ENCODE measurements at places on chromosomes 13 and 19.

- peak; percentile 3 for DNase-seq
These were observed 581 bp downstream of the CALR start for GRCh38 chr19:12938779-12939601.

- DNase-seq = no peak
These were observed 25.9 kb downstream of the RCN3 start for GRCh38 chr19:49553451-49554271.

- no peak for DNase-seq
These were observed 1118.5 kb downstream of the PCDH9 start for GRCh38 chr13:66111628-66112027.

GRCh38 chr13:33497146-33497845 lies 211.7 kb upstream of the STARD13 start:
- no peak for DNase-seq

- no peak for DNase-seq
These were observed 460 bp downstream of the KMT5C start for GRCh38 chr19:55339889-55340783.

DNA sequence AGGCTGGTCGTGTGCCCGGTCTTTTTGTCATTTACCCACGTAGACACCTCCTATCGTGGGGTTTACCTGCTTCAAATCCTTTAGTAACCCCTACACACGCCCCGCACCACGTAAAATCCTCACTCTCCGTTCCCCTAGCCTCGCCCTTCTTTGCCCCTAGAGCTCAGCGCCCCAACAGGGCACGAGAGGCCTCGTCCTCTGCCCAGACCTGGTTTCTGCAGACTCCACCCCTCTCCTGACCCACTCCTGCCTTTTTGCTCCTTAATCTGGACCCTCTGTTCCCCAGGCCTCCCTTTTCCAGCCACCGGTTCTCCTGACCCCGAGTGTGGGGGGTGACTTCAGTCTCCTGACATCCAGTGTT lies 412 bp downstream of the ZNF528 start:
- no peak for DNase-seq

DNA sequence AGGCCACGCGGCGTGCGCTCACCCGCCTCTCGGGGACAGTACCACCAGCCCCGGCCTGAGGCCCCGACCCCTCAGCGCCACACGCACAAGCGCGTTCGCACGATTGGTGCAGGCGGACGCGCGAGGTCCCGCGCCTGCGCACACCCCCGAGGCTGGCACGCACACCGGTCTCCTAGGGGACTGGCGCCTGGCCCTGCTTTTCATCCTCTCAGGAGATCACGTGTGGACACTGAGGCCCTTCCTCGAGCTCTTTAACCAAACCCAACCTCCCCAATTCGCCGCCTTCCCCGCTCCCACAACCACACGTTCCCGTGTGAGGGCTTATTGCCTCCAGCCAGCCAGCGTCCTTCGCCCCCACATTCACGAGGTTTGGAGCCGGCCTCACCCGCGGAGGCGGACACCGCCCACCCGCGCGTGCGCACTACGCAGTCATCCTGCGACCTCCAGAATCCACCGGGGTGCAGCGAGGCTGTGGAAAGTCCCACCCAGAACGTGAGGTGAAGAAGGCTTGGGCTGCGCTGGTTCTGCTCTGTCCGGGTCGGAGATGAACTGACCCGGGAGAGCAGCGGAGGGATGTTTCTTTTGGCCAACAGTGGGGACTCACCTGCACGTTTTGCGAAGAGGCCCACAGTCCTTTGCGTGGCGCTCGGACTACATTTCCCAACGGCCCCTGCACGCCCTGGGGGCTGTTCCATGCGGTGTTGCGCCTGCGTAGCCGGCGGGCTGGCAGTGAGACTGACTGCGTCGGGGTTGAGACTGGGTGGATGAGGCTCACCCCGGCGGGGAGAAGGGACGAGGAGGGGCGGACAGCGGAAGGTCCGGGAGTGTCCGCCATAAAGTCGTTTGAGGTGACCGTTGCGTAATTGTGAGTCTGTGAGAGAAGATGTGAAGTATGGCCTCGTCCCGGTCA lies 539 bp upstream of the ZNF667 start:
- peak; percentile 58 for DNase-seq

- DNase-seq = no peak
These were observed 52.4 kb downstream of the RBM26 start for GRCh38 chr13:79353693-79354092.

GRCh38 chr13:52669677-52670076 lies 17.0 kb downstream of the SUGT1 start:
- DNase-seq = no peak

DNA sequence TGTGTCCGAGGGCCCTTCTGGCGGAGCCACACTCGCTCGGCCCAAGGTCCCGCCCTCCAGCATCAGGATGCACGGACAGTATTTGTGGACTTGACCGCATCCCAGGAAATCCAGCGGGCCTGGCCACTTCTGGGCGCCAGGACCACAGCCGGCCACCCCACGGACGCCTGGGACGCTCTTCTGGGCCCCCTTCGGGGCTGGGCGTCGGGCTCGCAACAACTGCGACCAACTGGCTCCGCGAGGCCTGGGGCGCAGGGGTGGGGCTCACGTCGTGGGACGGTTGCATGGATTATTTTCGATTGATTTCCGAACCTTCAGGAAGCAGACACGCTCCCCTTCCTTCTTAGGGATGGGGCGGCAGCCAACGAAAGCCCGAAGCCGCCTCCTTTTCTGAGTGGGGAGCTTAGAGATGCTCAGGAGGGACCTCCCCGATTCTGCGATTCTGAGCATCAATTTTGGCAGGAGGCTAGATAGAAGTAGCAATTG lies 521 bp upstream of the NUP58 start:
- DNase-seq = peak; percentile 20

GRCh38 chr19:54638683-54639082 lies 8.4 kb downstream of the LILRB1 start:
- no peak for DNase-seq

- DNase-seq = no peak
These were observed 6.5 kb upstream of the OPA3 start for GRCh38 chr19:45591004-45591637.

DNA sequence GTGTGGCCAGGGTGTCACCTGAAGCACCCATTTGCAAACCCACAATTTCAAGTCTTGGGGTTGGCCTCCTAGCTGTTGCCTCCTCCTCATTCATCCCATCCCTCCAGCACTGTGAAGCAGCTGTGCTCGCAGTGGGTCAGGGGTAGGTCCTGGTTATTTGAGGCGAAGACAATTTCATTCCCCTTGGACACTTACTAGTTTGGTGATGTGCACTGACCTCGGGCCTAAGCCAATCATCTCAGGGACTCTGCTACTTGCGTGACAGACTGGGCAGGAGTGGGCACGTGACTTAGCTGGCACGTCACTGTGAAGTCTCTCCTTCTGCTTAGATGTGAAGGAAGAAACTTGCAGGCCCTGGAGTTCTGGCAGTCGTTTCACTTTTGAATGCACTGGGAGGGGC lies 3.5 kb upstream of the ATP11A start:
- no peak for DNase-seq

- no peak for DNase-seq
These were observed 66.8 kb downstream of the KL start for GRCh38 chr13:33083054-33083453.

- DNase-seq = no peak
These were observed 24.2 kb downstream of the SERP2 start for GRCh38 chr13:44397766-44398223.
